ENCODE measurements at places on chromosomes 7 and 10. TPM values are rescaled to one million over a fixed set of nuclear protein-coding genes. Genes with fewer than 3 reads are reported as not detected.
A peak's percentile ranks its signal among the peaks of the same experiment; 100 is the strongest.

HMX2 gene
- total RNA-seq, result 0.10 TPM

ZNF727 gene
- not detected for total RNA-seq

GRCh38 chr7:111853201-111853990 lies 291.1 kb upstream of the IMMP2L start:
- no peak for DNase-seq

- no peak for DNase-seq
These were observed 28.2 kb upstream of the ANK3 start for GRCh38 chr10:60417901-60418300.

DNA sequence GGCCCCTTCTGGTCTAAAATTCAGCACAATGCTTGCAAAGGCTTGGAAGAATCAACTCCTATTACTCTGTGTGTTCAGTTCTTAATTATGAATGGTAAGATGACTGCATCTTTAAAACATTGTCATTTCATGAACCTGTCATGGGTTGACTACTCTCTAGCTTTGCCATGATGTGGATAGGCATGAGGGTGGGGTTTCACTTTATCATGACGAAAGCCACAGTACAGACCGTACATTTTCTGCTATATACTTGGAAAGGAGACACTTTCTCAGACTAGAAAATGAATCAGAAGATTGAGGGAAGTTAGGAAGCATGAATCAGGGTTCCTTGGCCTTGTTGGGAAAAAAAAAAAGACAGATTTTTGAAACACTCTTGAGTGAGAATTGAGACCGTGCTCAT lies 19.7 kb upstream of the MSRB2 start:
- DNase-seq, result no peak

GRCh38 chr10:89369156-89370105 lies 8.4 kb upstream of the IFIT1B start:
- peak; percentile 71 for DNase-seq

GRCh38 chr7:90256778-90257177 lies 11.8 kb downstream of the CFAP69 start:
- DNase-seq, result no peak
